ENCODE measurements at places on chromosomes 1 and 21.

GRCh38 chr1:3134381-3135072, 65.5 kb downstream of the PRDM16 start:
- no peak for DNase-seq

DNA sequence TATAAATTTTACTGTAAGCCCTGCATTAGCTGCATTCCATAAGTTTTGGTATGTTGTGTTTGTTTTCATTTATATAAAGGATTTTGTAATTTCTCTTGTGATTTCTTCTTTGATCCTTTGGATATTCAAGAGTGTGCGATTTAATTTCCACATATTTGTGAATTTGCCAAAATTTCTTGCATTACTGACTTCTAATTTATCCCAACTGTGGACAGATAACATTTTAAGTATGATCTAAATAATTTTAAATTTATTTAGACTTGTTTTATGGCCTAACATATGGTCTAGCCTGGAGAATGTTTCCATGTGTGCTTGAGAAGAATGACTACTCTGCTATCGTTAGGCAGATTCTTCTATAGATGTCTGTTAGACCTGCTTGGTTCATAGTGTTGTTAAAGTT, 23.2 kb downstream of the RPE65 start:
- DNase-seq: peak; percentile 29

- no peak for DNase-seq
These were observed 66.7 kb downstream of the ATP1A1 start for GRCh38 chr1:116439701-116440100.

- no peak for DNase-seq
These were observed 28.1 kb upstream of the TGFB2 start for GRCh38 chr1:218317061-218317460.

- DNase-seq: no peak
These were observed 17.0 kb downstream of the COA7 start for GRCh38 chr1:52681136-52681535.

DNA sequence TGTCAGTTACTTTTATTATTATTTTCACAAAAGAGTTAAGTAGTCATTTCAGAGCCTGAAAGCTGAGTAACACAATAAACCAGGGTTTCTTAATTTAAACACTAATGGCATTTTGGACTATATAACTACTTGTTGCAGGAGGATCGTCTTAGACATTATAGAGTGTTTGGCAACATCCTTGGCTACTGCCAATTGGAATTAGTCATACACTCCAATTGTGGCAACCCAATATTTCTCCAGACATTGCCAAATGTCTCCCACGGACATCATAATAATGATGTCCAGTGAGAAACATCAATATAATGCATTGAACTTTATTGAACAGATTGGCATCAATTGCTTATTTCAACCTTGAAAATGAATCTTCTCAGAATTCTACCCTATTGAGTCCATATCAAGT, 441.9 kb upstream of the ADGRL4 start:
- DNase-seq: no peak

DNA sequence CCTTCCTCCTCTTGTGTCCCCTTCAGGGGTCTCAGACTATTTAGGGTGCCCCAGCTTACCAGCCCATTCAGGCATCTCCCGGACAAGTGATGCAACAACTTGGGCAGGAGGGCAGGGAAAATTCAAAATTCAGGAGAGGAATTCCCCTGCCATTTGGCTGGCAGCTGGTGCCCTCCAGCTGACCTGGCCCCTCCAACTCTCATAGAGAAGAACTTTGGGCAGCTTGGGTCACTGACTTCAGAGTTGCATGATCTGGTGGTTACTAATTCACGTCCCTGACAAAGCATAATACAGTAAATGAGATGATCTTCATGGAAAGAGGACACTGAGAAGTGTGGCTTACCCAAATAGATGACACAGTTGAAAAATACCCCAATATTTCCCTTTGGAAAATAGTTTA, at the start of gene FCAMR:
Gene FCAMR, minus strand, starts transcription at position 15 of the 400 bp plus-strand sequence. CDS start 335 bp downstream, outside the sequence.
- DNase-seq: no peak

- no peak for DNase-seq
These were observed at the start of gene ST6GALNAC5 for GRCh38 chr1:76867342-76868130. TSS of gene ST6GALNAC5 (plus strand) at chr1:76867480.

- DNase-seq: no peak
These were observed 169.4 kb downstream of the RASAL2 start for GRCh38 chr1:178263341-178263740.

- no peak for DNase-seq
These were observed 45.7 kb upstream of the FOXD3 start for GRCh38 chr1:63276624-63277023.

DNA sequence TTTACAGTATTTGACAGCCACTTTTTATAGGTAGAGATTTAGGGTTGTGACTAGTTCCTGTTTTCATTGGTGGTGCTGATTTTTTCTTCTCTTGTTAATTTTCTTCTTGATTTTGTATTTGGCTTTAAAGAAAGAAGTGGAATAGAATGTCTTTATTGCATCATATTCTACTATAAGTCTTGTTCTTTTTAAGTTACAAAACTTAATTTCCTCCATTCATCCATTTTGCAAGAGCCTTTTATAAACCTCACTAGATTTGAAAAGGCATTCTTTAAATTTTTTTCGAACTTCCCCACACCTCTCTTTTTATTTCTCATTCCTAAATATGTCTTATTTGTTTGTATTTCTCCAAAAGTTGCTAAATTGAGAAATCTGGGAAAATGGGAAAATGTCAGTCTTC, 1368.6 kb upstream of the ADGRL4 start:
- no peak for DNase-seq

GRCh38 chr1:63475761-63476160, 47.3 kb downstream of the ITGB3BP start:
- no peak for DNase-seq

- no peak for DNase-seq
These were observed 30.1 kb downstream of the C1orf21 start for GRCh38 chr1:184416946-184417345.

DNA sequence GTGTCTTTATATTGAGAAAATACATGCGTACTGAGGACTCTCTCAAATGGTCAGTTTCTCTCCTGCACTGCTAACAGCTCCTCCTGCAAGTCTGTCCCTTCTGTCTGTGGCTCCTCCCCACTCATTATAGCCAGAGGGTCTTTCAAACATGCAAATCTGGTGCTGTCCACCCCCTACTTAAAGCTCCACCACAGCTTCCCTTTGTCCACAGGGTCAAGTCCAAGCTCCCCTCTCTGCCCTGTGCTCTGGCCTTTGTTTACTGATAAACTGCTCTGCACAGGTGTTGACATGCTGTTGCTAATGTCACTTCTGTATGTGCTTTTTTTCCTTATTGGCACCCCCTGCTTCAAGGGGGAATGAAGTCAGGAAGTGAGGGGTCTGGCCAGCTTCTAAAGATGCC, 47.7 kb upstream of the GPR37L1 start:
- DNase-seq: no peak

GRCh38 chr1:24857507-24858133, 72.5 kb downstream of the RUNX3 start:
- no peak for DNase-seq

DNA sequence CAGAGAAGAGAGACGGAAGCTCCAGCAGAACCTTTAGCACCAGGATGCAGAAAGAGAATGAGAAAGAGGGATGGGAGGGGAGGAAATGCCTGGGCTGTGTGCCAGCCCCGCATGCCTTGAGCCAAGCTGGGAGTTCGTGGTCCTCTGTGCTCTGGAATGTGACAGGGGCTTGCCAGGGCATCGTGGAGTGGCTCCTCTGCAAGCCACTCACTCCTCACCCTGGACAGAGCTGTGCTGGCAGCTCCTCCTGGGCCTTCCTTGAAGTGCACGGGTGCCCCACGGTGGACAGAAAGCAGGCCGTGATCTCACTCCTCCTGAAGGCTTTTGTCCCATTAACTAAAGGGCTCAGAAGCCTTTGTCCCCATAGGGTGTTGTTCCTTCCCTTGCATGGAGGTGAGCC, 34.8 kb upstream of the PRELP start:
- peak; percentile 56 for DNase-seq

GRCh38 chr1:75632350-75632949, 21.5 kb upstream of the SLC44A5 start:
- DNase-seq: peak; percentile 15

- no peak for DNase-seq
These were observed 21.1 kb upstream of the KCNH1 start for GRCh38 chr1:211155040-211155439.

- no peak for DNase-seq
These were observed 152.9 kb downstream of the ACTL8 start for GRCh38 chr1:17907999-17908398.

DNA sequence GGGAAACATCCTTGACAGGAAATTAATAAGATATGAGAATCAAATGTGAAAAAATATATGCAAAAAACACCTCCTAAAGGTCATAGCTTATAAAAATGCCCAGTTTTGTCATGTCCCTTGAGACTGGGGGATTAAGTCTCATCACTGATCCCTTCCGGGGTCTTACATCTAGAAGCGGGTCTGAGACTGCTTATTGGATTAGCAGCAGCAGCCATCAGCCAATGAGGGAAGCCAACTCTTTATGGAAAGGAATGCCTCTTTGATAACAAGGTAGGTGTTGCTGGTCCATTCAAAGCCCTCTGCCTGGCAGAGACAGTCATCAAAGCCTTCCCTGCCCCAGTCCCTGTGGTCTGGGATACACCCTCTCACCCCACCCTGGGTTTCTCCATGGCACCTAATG, 3.9 kb upstream of the CACNA1S start:
- no peak for DNase-seq
